ENCODE measurements at places on chromosomes 7 and 10.
A peak's percentile ranks its signal among the peaks of the same experiment; 100 is the strongest.

DNA sequence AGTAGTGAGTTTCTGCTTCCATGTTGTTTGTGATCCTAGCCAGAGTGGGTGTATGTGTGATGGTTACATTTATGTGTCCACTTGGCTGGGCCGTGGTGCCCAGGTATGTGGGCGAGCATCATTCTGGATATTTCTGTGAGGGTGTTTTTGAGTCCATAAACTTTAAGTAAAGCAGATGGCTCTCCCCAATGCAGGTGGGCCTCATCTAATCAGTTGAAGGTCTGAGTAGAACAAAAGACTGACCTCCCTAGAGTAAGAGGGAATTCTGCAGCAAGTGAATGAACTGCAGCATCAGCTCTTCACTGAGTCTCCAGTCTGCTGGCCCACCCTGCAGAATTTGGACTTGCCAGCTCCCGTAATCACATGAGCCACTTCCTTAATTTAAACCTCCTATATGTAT is 571.9 kb downstream of the ACTR3B start:
- no peak for DNase-seq

GRCh38 chr7:55272328-55272727 is 92.8 kb upstream of the LANCL2 start:
- DNase-seq: no peak

DNA sequence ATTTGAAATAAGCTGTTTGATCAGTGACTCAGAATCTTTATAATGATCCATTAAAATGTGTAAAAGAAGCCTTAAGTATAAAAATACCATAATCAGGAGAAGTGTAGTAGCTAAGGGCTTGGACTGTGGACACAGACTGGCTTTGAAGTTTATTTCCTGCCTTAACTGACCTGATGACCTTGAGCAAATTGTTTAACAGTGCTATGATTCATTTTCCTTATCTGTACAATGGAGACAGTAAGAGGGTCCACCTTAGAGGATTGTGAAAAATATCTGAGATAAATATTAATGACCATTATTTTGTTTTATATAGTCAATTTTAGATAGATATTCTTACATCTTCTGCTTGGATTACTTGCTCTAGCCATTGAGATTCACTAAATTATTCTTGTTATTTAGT is 13.3 kb upstream of the RPA3 start:
- DNase-seq: no peak

DNA sequence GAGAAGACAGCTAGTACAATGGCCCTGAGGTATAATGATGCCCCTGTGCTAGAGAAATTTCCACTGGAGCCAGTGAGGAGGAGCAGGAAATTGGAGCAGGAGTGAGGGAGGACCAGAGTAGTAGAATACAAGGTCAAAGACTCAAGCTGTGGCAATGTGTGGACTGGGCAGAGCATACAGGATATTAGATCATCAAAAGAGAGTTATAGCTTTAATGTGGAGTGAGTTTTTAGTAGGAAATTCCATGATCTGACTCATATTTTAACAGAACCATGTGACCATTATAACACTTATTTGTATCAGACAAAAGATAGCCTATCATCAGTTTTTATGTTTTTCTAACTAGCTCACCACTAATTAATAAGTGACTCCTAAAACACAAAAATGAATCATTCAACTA is 154.1 kb downstream of the DGKB start:
- DNase-seq: no peak

DNA sequence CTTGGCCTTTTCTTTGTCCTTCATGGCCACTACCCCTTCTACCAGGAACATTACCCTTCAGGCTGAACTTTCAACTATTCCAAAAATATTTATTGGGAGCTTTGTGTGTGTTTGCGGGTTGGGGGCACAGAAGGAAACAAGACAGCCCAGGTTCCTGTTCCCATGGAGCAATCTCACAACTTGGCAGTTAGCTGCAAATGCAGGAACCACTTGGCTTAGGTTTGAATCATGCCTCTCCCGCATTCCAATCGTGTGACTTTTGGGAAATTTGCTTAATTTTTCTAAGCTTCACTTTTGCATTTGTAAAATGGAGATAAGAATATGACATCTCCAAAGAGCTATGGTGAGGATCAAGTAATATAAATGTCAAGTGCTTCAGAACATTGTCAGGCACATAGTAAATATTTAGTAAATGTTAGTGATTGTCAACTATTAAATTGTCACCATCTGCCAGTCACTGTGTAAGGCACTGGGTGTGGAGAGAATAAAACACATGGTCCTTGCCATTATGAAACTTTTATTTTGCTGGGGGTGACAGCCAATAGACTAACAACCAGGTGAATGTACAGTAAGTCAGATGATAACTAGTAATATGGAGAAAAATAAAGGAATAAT is 277.1 kb downstream of the SNX13 start:
- no peak for DNase-seq

GRCh38 chr7:132580277-132580676 is 4.0 kb upstream of the PLXNA4 start:
- DNase-seq: no peak

DNA sequence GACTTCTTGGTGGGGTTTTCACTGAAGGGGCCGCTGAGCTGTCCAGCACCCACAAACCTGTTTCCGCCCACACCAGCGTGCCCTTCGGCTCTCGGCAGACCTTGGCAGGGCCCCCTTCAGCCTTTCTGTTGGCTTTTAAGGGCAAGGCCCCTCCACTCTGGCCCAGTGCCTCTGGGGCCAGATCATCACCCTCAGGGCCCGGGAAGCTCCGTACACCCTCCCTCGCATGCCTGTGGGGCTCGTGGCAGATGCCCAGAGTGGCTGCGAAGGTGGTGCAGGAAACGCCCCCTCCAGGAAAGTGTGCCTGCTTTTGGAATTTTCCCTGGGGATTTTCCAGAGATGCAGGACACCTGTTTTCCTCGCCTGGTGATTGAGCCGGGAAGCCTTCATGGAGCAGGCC is 7.0 kb downstream of the LHPP start:
- DNase-seq: no peak

GRCh38 chr7:83271212-83272099 is 108.8 kb upstream of the PCLO start:
- peak; percentile 44 for DNase-seq
